NCI-H1417 treated with DMSO at 0.1 percent for 48 hours (cell line): ENCODE measurements at places on chromosomes 13 and 19.

DNA sequence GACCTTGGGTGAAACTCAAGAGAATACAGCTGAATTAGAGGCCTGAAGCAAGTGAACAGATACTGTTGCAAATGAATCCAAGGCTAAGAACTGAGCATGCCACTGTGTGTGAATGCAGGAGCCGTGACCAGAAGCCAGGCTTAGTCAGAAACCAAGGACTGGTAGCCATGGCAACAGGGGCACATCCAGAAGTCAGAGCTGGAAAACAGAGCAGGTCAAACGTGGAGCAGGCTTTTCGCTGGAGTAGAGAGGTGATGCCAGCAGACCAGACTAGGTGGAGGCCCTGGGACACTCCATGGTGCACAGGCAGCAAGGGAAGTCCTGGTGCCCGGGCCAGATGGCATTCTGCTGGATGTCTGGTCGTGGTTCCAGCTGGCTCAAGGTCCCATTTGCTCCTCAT is 564.1 kb downstream of the PCDH9 start:
- peak; percentile 23 for DNase-seq

DNA sequence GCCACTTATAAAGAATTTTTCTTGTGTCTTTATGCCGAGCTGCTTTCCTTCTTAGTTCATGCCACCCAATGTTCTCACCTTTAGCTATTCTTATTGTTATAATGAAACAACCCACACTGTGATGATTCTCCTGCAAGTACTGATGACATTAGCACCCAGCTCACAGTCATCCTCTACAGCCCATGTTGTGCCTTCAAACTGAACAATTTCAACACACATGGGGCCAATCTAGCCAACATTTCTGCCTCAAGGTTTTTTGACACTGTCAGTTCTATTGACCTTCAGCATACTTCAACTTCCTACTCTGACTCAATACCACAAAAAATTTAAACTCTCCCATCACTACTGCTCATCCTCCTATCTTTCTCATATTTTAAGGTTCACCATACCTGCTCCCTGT is 752.4 kb downstream of the FGF9 start:
- DNase-seq: no peak

DNA sequence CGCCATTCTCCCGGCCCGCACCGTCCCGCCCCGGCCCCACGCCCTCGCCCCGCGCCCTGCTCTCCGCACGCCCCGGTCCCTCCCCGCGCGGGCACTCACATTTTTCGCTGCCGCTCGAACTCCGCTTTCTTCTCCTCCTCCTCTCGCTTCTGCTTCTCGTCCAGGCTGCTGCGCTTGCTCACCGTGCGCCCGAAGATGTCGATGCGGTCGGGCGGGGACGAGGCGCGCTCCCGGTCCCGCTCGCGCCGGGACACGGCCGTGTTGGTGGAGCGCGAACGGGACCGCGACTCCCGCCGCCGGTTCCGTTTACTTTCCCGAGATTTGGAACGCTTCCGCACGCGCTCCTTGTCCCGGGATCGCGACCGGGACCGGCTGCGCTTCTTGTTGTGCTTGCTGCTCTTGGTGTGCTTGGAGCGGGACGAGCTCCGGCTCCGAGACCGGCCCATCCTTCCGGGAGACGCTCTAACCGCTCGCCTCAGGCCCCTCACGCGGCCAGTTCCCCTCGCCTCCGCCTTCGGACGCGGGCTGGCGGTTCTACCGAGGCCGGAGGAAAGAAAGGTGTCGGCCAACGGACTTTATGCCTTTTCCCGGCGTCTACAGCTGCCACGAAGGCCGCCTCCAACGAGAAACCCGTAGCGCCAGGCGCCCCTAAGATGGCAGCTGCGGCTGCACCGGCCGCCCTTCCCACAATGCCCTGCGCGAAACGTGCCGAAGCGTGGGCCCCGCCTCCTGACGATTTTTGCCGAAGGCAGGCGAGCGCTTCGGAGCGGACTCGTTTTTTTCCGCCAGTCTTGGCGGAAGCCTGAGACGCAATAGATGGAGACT is at the start of gene ARGLU1:
Gene ARGLU1, minus strand, starts transcription at position 664 of the 825 bp plus-strand sequence. Its CDS starts 218 bp downstream, at position 446.
- peak; percentile 89 for DNase-seq

DNA sequence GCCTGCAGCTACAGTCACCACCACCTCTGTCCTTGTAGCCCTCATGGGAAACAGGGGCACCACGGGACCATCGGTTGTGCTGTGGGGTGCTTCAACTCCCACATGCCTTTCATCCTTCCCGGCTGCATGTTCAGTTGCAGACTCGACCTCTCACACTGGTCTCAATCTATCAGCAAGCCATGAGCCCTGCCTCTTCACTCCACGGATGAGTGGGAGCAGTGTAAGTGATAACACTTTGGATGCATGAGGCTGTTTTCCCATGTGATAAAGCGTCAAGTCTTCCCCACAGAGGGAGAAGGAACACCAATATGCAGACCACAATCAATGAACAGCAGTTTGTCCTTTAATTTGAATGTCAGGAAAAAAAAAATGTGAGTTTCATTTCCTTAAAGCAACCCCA is 12.2 kb downstream of the SERP2 start:
- DNase-seq: no peak

GRCh38 chr19:48724796-48725753 is 5.5 kb upstream of the MAMSTR start:
- no peak for DNase-seq

DNA sequence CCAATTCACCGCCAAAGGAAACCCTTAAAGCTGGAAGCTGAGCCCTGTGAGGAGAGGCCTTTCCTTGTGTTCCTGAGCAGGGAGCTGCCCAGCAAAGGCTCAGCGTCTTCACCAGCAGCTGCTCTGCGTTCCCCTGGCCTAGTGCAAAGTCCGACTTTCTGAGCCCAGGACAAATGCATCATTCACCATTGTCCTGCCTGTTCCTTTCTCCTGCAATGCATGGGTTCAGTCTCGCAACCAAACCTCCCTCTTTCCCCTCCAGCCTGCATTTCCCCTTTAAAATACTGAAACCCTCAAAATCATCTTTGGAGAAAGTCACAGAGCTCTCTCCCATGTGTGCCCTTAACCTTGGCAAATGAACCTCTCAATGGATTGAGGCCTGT is 12.9 kb upstream of the TMEM255B start:
- no peak for DNase-seq
